Panc1 (cell line): ENCODE measurements at places on chromosomes 5 and 9. TPM values are rescaled to one million over a fixed set of nuclear protein-coding genes. Genes with fewer than 3 reads are reported as not detected.

DNA sequence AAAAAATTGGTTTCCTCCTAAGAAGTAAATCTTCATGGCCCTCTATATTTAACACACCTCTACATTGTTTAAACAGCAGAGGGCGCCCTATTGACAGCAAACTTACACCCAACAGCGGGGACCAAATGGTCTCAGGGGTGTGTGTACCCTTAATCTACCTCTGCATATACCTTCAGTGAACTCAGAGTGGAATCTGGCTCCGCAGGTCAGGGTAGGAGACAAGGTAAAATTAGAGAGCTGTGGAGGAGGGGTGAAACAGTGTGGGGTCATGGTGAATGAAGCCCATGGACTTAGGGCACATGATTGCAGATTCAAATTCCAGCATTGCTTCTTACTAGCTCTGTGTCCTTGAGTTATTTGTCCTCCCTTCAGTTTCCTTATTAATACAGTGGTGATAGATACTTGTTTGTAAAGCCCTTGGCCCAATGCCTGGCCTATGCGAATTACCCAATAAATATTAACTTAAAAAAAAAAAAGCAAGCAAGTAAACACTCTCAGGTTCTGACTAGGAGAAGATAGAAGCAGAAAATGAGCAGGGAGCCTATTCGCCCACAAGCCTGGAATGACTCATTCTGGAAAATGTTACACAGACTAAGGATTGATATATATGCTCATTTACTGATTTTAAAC lies 122.9 kb downstream of the CAVIN4 start:
- no peak for DNase-seq

GRCh38 chr5:123094237-123094918 lies 5.3 kb downstream of the PRDM6 start:
- no peak for DNase-seq

The SLC36A3 gene
- not detected for total RNA-seq

GRCh38 chr5:138900281-138900965 lies 25.3 kb upstream of the LRRTM2 start:
- DNase-seq: no peak

The REEP2 gene
- 6.5 TPM for total RNA-seq

The PRRC2B gene
- total RNA-seq: 200 TPM

The VCAN gene
- 0.72 TPM for total RNA-seq

- DNase-seq: no peak
Observed at GRCh38 chr5:116440457-116441001, 134.1 kb downstream of the SEMA6A start.

DNA sequence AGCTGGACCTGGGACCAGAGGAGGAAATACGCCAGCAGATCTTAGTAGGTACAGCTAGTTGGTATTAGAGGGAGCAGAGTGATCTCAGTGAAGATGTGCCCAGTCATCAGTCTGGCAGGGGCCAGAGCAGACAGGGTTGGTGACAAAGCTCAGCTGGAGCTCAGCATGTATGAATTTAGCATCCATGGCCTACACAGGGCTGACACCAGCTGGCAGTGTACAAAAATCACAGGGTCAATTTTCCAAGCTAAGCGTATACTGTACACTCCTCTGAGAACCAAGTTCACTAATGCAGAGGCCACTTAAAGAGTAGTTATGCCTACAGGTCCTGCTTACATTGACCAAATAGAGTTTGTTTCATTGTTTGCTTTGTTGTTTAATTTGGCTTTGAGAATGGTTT lies 146.6 kb downstream of the SLC24A2 start:
- DNase-seq: no peak

GRCh38 chr9:109781086-109781485 lies 1.1 kb downstream of the PALM2AKAP2 start:
- no peak for DNase-seq

The GLRA1 gene
- not detected for total RNA-seq

- DNase-seq: no peak
Observed at GRCh38 chr9:5493679-5494511, 16.4 kb upstream of the PDCD1LG2 start.

DNA sequence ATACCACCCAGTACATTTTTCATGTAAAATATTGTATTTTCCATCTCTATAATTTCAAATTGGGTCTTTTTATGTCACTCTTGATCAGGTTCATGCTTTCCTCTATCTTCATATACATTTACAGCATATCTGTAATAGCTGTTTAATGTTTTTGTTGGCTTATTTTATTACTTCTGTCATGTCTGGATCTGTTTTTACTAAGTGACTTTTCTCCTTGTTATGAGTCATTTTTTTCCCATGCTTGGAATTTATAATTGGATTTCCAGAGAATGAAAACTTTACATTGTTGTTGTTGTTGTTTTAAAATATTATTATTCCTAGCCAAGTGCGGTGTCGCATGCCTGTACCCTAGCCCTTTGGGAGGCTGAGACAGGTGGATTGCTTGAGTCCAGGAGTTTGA lies 5.6 kb upstream of the ADAMTS19 start:
- no peak for DNase-seq

DNA sequence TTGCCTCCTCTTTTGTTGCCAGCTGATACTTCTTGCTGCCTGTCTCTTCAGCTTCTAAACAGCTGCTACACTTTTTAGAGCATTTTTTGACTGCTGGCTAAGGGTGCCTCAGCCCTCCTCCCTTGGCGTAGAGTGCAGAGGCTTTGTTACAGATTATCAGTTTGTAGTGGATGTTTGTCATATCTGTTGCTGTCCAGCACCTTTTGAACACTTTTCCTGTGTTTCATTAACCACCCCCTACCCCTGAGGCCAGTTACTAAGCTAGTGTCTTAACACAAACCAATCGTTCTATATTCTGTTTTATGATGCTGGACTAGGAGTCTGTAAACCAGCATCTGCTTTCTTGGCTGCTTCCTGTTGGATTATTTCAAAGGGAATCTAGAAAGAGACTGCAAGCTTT lies 441.5 kb downstream of the DNAH5 start:
- no peak for DNase-seq

- DNase-seq: no peak
Observed at GRCh38 chr9:107397076-107398044, 92.2 kb downstream of the KLF4 start.

DNA sequence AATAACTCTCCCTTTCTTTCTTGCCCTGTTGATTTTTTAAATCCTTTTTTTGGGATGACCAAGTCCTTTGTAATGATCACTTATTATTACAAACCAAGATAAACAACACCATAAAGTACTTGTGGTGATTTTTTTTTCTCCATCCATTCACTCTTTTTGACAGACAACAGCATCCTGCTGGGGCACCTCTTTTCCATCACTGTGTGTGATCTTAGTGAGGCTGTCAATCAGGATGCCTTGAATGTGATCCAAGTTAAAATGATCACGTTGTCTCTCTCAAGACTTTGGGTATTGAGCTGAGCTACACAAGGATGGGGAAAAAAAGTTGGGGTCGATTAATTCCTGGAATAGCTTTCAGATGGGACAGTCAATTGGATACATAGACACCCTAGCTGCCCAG lies 73.6 kb upstream of the PPP2R2B start:
- no peak for DNase-seq

GRCh38 chr5:39714036-39714698 lies 289.4 kb upstream of the DAB2 start:
- DNase-seq: peak; percentile 99

DNA sequence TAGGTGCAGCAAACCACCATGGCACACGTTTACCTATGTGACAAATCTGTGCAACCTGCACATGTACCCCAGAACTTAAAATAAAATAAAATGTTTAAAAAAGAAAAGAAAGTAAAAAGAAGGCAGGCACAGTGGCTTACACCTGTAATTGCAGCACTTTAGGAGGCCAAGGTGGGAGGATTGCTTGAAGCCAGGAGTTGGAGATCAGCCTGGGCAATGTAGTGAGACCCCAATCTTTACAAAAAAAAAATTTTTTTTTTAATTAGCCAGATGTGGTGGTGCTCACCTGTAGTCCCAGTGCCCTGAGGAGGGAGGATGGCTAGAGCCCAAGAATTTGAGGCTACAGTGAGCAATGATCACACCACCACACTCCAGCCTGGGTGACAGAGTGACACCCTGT lies 12.5 kb upstream of the LHFPL2 start:
- DNase-seq: no peak

GRCh38 chr9:105331160-105331559 lies 86.7 kb downstream of the SLC44A1 start:
- DNase-seq: no peak

GRCh38 chr5:36606036-36606427 lies 374 bp upstream of the SLC1A3 start:
- DNase-seq: no peak

DNA sequence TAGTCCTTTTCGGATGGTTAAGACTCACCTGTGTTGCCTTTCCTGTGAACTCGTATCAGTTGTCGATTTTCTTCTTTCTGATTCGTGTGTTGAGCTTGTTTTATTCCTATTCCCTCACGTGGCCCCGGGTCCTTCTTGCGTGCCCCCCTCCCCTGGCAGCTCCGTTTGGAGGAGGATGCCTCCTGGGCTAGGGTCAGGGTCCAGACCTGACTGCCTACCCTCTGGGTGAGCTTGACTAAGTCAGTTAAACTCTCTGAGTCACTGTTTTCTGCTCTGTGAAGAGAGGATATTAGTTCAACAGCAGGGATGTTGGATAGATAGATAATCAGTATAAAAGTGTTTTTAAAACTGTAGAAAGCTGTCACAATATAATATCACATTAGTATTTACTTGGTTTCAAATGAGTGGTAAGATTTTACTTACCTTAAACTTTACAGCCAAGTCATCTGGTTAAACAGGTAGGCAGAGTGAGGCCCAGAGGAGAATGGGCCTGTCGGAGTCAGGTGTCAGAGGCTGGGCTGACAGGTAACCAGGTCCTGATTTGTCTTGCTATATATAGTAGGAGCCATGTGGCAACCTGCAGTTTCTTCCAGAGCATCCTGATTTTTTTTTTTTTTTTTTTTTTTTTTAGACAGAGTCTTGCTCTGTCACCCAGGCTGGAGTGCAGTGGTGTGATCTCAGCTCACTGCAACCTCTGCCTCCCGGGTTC lies 24.2 kb downstream of the PPARGC1B start:
- no peak for DNase-seq

DNA sequence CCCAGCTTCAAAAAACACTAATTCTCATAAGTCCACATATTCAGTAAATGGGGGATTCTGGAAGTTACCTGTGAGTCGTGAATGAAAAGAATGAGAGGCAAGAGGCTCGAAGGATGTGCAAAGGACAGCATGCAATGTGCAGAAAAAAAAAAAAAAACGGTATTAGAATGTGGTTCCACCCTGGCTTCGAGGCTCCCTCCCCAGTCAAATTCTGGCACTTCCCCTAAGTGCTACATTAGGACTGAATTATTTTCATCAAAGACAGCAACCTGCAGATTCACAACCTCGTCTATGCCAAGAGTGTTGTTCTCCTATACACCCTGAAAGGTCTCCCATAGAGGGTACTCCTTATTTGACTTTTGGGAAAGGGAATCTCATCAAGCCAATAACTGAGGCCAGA lies 16.5 kb downstream of the CAPSL start:
- no peak for DNase-seq

- no peak for DNase-seq
Observed at GRCh38 chr5:172694061-172694460, 53.0 kb downstream of the NEURL1B start.

- no peak for DNase-seq
Observed at GRCh38 chr9:99253134-99253533, 31.1 kb downstream of the SEC61B start.

The TIMD4 gene
- not detected for total RNA-seq

DNA sequence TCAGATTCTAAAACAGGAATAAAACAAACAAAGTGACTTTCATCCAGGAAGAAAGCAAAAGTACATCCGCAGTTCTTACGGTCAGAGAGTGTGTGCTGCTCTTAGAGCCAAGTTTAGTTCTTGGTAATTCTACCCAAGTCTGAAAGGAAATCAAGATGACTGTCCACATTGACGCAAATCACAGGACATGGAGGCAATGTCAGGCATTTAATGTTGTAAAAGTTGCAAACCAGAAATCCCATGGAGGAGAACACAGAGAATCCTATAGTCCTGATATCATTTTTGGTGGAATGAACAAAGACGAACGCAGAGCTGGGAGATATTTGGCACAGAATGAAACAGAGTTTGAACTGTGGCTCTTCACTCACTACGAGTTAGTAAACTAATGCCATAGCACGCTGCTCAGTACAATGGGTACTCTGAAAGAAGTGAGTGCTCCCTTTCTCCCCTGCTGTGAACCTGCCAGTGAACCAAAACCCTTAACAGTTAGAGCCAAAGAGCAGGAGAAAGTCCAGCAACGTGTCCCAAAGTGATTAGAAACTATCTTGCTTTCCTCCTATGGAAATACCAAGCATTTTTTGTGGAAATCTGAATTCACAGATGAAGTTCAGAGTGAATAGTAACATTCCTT lies 74.3 kb downstream of the MUSK start:
- DNase-seq: no peak

DNA sequence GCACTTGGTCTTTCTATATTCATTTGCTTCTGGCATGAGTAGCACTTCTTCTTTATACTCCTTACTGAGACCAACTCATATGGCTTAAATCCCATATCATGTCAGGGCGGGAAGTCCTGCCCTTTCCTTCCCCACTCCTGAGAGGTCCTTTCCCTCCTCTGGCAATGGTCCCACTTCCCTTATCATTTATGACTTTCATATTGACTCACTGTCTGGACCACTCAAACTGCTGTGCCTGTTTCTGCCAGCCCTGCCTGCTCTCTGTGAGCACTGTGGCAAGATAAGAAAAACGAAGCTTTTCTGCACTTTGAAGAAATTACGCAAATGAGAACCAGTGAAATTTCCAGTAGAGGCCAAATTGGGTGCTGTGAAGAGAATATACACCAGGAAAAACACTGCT lies 58.1 kb downstream of the ZNF474 start:
- no peak for DNase-seq

The MSMP gene
- 1.4 TPM for total RNA-seq

DNA sequence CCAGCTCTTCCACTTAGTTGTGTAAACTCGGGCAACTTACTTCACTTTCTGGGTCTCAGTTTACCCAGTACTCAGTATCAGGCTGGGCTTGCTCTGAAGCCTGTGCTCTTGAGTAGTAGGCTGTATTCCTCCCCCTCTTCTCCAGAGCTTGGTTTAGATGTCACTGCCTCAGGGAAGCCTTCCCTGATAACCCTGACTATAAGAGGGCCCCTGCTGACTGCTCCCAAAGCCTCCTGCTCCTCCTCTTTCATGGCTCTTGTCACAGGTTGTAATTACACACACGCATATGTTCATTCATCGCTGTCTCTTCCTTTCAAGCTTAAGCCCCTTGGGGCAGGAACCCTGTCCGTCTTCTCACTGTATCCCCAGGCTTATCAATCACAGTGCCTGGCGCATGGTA lies 140.2 kb downstream of the RGS3 start:
- DNase-seq: no peak

DNA sequence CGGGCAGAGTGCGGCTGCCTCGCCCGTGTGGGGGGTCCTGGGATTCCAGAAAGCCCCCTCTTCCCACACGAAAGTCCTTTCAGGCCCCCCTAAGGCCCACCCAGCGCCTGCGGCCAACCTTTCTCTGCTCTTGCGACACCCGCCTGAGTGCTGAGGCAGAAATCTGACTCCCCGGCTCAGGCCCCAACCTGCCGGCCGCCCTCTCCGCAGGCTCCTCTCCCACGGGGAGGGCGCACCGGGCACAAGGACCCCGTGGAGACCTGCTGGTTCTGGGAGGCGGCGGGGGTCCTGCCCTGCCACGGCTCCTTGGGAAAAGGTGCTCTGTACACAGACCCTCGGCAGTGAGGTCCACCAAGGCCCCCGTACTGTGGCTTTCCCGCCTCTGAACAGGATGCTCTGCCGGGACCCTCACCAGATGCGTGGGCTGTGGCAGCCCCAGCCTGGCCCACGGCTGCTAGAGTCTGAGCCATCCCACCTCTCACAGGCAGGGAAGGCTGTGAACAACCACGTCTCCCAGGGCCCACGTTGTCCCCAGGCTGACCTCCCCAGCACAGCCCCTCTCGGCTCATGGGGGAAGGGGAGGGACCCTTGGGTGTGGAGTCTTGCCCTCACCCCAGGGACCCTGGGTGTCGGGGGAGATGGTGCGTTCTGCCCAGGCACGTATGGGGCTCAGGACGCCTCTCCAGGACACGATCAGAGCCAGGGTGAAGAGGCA lies 41.5 kb upstream of the EGFL7 start:
- no peak for DNase-seq
